ENCODE measurements at places on chromosomes 4 and X. TPM values are rescaled to one million over a fixed set of nuclear protein-coding genes. Genes with fewer than 3 reads are reported as not detected.

RASSF6 gene
- total RNA-seq: 1.2 TPM

RGN gene
- total RNA-seq: 6.1 TPM

FMR1NB gene
- total RNA-seq: not detected

GABRG1 gene
- not detected for total RNA-seq

DNA sequence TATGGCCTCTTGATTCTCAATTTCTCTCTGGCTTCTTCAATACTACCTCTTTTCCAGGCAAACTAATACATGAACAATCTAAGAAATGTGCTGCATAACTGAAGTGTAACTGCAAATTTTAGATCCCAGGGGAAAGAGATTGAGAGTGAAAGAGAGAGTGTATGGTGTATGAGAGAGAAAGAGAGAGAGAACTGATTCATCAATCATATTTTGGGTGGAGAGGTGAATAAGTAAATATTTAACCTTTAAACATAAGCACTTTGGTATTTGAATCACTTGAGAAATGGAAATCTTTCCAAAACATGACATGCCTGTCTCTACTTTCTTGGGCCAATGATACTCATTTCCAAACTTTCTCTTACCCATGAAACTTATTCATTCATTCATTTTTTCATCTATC lies 147.2 kb upstream of the DIPK2B start:
- H3K27ac ChIP-seq: peak overlapping the region; percentile 14
- no peak overlapping the region for H3K4me3 ChIP-seq
- H3K27me3 ChIP-seq: no peaks in the 10 kb centered on the region
- peaks cover 15% of the 10 kb centered on the region for H3K4me1 ChIP-seq

DNA sequence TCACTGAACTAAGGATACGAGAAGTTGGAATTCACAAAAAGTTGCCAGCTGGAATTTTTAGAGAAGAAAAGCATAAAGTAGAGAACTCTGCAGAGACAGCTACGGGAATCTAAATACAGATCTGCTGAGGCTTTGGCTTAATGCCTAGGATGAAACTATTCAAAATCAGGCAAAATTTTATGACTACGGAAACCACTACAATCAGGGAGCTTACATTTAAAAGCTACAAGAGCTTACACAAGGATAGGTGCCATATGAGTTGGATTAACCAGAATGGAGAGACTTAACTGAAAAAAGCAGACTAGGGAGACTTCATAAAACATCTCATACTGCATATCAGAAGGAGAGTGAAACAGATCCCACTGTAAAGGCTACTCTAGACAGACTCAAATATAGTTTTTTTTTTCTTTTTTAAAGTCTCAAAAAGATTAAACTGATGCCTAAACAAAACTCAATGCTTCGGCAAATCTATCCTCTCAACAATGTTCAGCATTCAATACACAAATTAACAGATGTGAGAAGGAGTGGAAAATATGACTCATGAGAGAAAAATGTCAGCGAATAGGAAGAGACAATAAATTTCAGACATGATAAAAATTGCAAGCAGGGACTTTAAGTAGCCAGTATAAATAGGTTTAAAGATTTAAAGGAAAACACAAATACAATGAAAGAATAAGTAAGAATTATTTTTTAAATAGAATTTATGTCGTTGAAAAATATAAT lies 586.1 kb downstream of the FSTL5 start:
- H3K4me3 ChIP-seq: no peak overlapping the region
- no peak for DNase-seq
- H3K27me3 ChIP-seq: no peaks in the 10 kb centered on the region
- no peaks in the 10 kb centered on the region for H3K4me1 ChIP-seq
- no peak overlapping the region for H3K27ac ChIP-seq
- H3K36me3 ChIP-seq: no peaks in the 10 kb centered on the region

- H3K4me1 ChIP-seq: peaks cover 57% of the 10 kb centered on the region
- no peaks in the 10 kb centered on the region for H3K36me3 ChIP-seq
- no peaks in the 10 kb centered on the region for H3K27me3 ChIP-seq
- DNase-seq: no peak
- peak overlapping the region; percentile 76 for H3K27ac ChIP-seq
- H3K4me3 ChIP-seq: no peak overlapping the region
Observed at GRCh38 chr4:139986689-139987501, 167.1 kb downstream of the MAML3 start.

DNA sequence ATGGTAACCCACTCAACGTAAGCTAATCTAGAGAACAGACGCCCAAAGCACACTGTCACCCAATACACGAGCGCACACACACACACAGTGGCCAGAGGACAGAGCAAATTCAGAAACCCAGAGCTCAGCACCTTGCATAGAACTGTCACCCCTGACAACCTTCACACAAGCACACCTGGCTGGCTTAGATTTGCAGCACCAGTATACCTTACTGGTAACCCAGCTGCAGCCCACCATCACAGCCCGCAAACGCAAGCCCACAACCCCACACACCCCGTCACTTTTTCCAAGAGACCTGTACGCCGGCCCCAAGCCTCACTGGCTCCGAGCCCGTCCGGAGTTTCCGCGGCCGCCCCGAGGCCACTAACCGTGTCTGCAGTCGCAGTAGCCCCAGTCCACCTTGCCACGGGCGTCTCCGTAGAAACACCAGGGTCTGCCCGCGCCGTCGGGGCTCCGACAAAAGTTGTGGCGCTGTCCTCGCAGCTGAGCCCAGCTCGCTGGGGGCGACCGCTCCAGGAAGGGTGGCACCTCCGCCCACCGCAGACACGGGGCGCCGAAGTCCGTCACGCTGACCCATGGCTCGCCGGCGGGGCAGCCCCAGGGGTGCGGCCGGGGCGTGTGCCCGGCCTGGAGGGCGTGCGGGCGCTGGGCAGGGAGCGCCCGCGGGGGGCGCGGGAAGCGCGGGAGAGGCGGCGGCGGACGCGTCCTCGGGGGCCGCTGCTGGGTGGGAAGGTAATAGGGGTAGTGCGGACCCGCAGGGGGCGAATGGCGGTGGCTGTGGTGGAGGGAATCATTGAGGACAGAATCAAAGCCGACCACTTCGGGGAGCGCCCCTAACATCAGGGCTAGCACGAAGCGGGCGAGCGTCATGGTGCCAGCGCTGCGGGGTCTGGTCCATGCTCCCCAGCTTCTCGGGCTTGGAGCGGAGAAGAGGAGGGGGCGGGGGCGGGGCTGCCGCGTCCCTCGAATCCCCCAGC lies 664 bp downstream of the PRSS12 start:
- H3K36me3 ChIP-seq: no peaks in the 10 kb centered on the region
- peaks cover 30% of the 10 kb centered on the region for H3K27me3 ChIP-seq
- H3K27ac ChIP-seq: no peak overlapping the region
- peak overlapping the region; percentile 54 for H3K4me3 ChIP-seq
- H3K4me1 ChIP-seq: peaks cover 19% of the 10 kb centered on the region

- H3K4me3 ChIP-seq: no peak overlapping the region
- H3K4me1 ChIP-seq: peaks cover 3% of the 10 kb centered on the region
Observed at GRCh38 chrX:13934731-13935130, 95.0 kb downstream of the GEMIN8 start.

GRCh38 chr4:103197765-103198110 lies 405 bp downstream of the CENPE start:
- no peaks in the 10 kb centered on the region for H3K36me3 ChIP-seq
- H3K27me3 ChIP-seq: no peaks in the 10 kb centered on the region
- peaks cover 9% of the 10 kb centered on the region for H3K4me1 ChIP-seq
- no peak for DNase-seq

DNA sequence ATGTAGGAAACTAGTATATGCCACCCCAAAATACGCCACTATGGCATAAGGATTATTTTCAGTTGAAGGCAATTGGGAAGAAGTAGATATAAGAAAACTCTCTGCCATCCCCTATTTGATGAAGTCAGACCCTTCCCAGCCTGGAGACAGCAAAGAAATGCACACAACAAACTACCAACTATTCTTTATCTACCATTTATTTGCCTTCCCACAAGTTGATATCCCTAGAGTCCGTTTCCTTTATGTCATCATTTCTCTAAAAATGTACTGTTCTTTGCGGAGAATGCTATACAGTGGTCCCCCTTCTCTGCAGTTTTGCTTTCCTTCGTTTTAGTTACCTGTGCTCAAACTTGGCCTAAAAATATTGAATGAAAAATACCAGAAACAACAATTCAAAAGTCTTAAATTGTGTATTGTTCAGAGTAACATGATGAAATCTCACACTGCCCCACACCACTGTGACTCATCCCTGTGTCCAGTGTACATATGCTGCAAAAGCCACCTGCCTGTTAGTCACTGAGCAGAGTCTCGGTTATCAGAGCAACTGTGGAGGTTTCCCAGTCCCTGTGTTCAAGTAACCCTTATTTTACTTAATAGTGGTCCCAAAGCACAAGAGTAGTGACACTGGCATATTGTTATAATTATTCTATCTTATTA lies 152.3 kb downstream of the WDFY3 start:
- peaks cover 37% of the 10 kb centered on the region for H3K36me3 ChIP-seq
- H3K27ac ChIP-seq: no peak overlapping the region
- H3K27me3 ChIP-seq: no peaks in the 10 kb centered on the region
- no peak for DNase-seq

DNA sequence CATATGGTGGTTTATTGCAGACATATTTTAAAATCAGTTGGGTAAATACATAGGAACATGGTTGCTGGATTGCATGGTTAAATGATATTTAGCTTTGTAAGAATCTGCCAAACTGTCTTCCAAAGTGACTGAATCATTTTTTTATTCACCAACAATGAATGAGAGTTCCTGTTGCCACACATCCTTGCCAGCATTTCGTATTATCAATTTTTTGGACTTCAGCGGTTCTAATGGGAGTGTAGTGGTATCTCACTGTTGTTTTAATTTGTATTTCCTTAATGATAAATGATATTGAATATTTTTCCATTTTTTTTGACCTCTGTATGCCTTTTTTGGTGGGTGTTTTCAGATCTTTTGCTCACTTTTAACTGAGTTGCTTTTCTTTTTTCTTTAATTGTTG lies 1.4 kb upstream of the MTHFD2L start:
- H3K4me3 ChIP-seq: no peak overlapping the region
- DNase-seq: no peak
- H3K27ac ChIP-seq: no peak overlapping the region
- no peaks in the 10 kb centered on the region for H3K27me3 ChIP-seq

DNA sequence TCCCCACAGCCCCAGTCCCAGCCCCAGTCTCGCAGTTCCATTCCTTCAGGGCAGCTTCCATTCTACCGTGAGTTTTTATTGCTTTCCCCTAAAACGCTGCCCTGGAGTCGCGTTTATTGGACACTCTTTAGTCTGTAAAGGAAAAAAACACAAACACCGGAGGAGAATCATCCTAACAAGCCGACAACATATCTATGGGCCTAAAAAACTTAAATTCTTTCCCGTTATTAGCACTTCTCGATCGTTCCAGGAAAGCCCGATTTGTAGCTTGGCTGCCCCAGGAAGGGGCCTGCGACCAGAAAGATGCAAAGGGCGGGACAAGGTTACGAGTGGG lies 178.5 kb downstream of the CBR4 start:
- H3K27ac ChIP-seq: peak overlapping the region; percentile 99
- H3K4me1 ChIP-seq: peaks cover 22% of the 10 kb centered on the region
- no peak for DNase-seq
- no peaks in the 10 kb centered on the region for H3K27me3 ChIP-seq

DNA sequence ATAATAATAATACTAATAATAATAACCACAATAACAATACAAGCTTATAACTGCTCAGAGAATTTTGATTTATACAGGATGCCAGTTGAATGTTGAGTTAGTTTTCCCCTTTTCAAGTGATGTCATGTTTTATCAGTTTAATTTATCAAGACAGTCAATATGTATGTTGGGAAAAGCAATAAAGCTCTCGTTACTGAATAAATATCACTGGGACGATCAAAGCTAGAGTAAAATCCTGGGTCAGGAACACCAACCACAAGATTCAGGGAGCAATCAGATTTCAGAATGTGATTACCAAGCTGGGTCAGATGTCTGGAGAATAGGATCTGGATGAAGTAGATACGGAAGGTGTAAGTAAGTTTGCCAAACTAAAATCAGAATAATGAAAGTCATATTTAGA lies 179.6 kb downstream of the GRID2 start:
- H3K4me1 ChIP-seq: no peaks in the 10 kb centered on the region
- no peaks in the 10 kb centered on the region for H3K36me3 ChIP-seq

DNA sequence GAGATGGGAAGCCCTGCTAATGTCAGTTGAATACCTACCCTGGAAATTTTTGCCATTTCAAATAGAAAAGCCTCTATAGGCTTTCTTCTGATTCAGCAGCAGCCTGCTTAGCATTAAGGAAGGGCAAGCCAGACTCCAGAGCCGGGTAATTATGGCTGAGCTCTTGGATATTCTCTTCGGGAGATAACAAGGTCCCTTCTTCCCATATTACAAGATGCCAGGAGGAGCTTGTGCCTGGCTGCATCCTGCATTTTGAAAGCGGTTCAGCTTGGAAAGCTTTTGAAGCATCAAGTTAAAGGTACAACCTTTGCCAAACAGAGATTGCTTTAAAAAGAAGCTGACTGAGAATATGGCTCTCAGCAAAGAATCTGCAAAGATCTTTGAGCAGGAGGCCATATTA lies 399.6 kb upstream of the RPS6KA3 start:
- DNase-seq: no peak
- no peak overlapping the region for H3K4me3 ChIP-seq
- H3K27ac ChIP-seq: no peak overlapping the region
- no peaks in the 10 kb centered on the region for H3K36me3 ChIP-seq

DNA sequence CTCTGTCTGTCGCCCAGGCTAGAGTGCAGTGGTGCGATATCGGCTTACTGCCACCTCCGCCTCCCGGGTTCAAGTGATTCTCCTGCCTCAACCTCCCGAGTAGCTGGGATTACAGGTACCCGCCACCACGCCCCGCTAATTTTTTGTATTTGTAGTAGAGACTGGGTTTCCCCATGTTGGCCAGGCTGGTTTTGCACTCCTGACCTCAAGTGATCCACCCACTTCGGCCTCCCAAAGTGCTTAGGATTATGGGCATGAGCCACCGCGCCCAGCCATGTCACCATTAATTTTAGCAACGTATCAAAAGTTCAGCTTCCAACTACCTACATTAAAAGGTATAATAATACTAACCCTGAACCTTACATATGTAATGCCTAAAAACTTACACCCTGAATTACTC lies 940 bp upstream of the UTP3 start:
- H3K4me1 ChIP-seq: peaks cover 33% of the 10 kb centered on the region
- DNase-seq: no peak
- peaks cover 10% of the 10 kb centered on the region for H3K36me3 ChIP-seq
- H3K27ac ChIP-seq: peak overlapping the region; percentile 91

DNA sequence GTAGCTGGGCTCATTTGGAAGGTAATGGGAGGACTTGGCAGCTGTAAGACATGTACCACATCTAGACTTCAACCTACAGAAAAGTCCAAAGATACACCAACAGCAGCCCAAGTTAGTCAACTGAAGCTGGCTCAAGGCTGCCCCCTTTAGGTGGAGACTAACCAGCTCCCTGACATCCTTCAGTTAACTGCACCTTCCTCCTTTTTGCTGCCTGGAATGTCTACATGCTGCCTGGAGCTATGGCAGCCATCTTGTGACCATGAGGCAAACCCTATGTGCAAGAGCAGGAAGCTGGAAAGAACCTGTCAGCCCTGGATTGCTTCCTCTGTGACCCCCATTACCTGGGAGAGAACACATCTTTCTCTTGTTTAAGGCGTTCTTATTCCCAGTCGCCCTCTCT lies 25.8 kb downstream of the ARSD start:
- H3K27ac ChIP-seq: no peak overlapping the region
- no peak for DNase-seq
- H3K4me3 ChIP-seq: no peak overlapping the region
- H3K36me3 ChIP-seq: peaks cover 15% of the 10 kb centered on the region
- H3K4me1 ChIP-seq: no peaks in the 10 kb centered on the region
